Activated CD8-positive, alpha-beta memory T cell treated with anti-CD3 and anti-CD28 coated beads for 36 hours (primary cell): ENCODE measurements at places on chromosomes 16 and 17. TPM values are rescaled to one million over a fixed set of nuclear protein-coding genes. Genes with fewer than 3 reads are reported as not detected.

Gene ATXN7L3
- 102 TPM for total RNA-seq

Gene CES1
- not detected for total RNA-seq

Gene PRKCB
- 99.0 TPM for total RNA-seq

Gene TLCD3B
- total RNA-seq = 1.1 TPM

Gene RNU2-1
- 2,386 TPM for total RNA-seq

Gene SHISA6
- total RNA-seq = not detected

Gene DNASE1L2
- 1.3 TPM for total RNA-seq

Gene SOX8
- 0.63 TPM for total RNA-seq

Gene SDR42E1
- total RNA-seq = 11.2 TPM

Gene SYNGR2
- total RNA-seq = 170 TPM

Gene HSPB9
- 0.13 TPM for total RNA-seq

Gene NTN1
- total RNA-seq = 0.42 TPM

Gene CDRT15
- not detected for total RNA-seq

Gene DHRS7C
- total RNA-seq = not detected

Gene HLF
- total RNA-seq = 0.36 TPM

Gene RNF222
- not detected for total RNA-seq

Gene SALL1
- not detected for total RNA-seq

Gene KRT12
- total RNA-seq = not detected

Gene RRAD
- total RNA-seq = 0.50 TPM

Gene HS3ST3A1
- total RNA-seq = not detected

Gene MRPL12
- 235 TPM for total RNA-seq

Gene KRTAP4-3
- total RNA-seq = not detected

Gene CACNG1
- not detected for total RNA-seq

Gene WFDC1
- total RNA-seq = not detected

Gene SLC16A11
- 1.9 TPM for total RNA-seq

Gene STAC2
- not detected for total RNA-seq

Gene FOXJ1
- total RNA-seq = 1.4 TPM

Gene TMEM256
- total RNA-seq = 51.6 TPM

Gene KRTAP4-6
- not detected for total RNA-seq

Gene NRN1L
- 0.59 TPM for total RNA-seq
